Upper lobe of left lung (tissue), 6 donors: ENCODE measurements at places on chromosomes 3 and 15.

DNA sequence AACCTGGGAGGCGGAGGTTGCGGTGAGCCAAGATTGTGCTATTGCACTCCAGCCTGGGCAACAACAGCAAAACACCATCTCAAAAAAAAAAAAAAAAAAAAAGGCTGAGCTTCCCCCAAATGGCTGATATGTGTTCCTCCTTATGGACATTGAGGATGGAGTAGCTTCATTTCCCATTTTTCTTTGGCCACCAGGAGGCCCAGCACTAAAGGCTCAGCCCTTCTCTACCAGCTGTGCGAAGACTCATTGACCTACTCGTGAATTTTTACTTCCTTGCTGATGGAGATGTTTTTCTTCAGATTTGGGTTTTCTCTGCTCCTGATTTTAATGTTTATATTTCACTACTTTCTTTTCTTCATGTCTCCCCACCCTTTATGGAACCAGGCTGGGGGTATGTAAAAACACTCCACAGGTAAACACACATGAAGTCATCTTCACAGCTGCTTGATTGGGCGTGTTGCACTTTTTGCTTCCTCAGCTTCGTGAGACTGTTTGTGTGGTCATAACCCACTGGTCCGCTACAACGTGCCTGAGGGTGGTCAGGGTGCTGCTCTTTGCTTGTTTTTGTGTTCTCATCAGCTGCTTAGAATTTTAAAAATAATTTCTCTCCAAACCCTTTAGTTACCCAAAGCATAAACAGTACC lies 13.5 kb downstream of the SEMA4B start:
- DNase-seq, result no peak

DNA sequence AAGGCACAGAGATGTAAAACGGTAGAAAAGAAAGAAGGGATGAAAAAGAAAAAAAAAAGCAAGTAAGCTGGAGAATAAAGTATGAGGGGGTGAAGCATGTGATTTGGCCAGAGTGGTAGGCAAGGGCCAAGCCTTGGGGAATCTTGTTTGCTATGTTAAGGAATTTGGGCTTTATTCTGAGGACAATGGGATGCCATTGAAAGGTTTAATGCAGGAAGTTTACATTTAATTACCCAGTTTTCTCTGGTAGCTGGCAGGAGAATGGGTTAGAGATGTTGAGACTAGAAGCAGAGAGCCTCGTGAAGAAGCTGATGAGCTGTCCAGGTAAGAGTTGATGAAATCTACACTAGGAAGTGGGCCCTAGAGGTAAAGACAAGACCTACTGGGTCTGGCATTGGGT lies 455.9 kb downstream of the PDCD6IP start:
- DNase-seq, result no peak

GRCh38 chr3:99366663-99367429 lies 271.5 kb upstream of the COL8A1 start:
- DNase-seq, result no peak

DNA sequence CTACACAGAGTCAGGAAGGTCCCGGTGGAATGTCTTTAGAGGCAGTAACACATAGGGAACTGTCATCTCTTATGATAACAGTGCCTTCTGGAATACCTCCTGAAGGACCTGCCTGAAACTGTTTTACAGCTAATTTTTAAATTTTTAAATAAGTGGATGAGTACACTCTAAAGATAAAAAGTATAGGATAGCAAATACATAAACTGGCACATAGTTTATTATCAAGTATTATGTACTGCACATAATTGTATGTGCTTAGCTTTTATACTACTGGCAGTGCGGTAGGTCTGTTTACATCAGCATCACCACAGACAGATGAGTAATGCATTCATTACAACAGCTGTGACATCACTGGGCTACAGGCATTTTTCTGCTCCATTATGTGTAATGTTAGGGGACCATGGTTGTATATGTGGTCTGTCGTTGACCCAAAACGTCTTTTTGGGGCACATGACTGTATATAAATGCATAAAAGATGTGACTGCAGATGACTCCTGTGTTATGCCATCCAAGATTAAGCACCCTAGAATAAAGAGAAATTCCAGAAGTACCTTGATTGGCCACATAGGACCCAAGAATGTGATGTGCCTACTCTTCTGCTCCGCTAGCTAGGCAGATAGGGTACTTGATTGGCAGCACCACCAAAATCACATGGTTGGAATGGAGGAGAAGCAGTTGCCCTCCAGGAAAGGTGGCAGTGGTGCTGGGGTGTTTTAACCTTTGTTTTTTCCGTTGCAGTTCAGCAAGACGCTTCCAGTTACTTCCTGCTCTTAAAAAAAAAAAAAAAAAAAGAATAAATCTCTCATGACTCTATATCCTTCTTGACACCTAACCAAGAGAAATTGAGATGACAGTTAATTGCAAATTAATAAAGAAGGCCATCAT lies 3.3 kb downstream of the VPS8 start:
- DNase-seq, result no peak

GRCh38 chr3:152322756-152323155 lies 54.0 kb downstream of the MBNL1 start:
- no peak for DNase-seq

GRCh38 chr3:120090422-120090821 lies 3.8 kb downstream of the GSK3B start:
- no peak for DNase-seq

- no peak for DNase-seq
These were observed 108.8 kb downstream of the TOP2B start for GRCh38 chr3:25555695-25556437.

- no peak for DNase-seq
These were observed 59.4 kb downstream of the DNAJB8 start for GRCh38 chr3:128407247-128407646.

- DNase-seq, result no peak
These were observed 128.3 kb downstream of the MAP2K5 start for GRCh38 chr15:67670647-67671305.

- DNase-seq, result no peak
These were observed 15.7 kb upstream of the TBC1D23 start for GRCh38 chr3:100245136-100245535.

- DNase-seq, result peak; percentile 80
These were observed at the start of gene CEMIP for GRCh38 chr15:80778964-80779657. Gene CEMIP, plus strand, starts transcription at chr15:80779370. Its CDS starts 94,510 bp downstream, at chr15:80873880.

DNA sequence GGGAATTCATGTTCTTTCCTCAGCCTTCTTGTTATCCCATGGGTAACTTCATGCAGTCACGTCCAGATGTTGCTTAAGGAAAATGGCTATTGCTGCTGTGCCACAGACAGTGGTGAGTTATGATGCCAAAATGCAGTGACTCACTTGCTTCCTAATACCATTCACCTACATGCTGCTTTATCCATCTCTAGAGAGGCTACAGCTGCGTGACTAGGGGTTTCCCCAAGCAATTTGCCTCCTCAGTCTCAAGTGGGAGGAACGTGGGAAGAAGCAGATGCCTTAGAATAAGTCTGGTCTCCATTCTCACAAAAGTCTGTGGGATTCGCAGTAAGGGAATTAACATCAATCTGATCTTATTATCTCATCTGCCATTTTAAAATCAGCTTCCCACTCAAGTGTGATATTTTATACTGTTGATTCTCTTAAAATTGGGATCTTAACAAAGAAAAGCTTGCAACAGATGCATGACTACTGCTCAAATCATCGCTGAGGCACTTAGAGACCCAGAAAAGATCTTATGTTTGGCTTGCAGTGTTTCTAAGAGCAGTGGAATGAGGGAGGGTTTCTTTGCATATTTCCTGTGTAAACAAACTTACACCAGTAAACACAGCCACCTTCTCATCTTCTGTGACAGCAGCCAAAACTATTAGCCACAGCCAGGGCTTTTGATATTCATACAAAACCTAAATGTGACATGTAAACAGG lies 62.0 kb upstream of the ACP3 start:
- DNase-seq, result no peak

DNA sequence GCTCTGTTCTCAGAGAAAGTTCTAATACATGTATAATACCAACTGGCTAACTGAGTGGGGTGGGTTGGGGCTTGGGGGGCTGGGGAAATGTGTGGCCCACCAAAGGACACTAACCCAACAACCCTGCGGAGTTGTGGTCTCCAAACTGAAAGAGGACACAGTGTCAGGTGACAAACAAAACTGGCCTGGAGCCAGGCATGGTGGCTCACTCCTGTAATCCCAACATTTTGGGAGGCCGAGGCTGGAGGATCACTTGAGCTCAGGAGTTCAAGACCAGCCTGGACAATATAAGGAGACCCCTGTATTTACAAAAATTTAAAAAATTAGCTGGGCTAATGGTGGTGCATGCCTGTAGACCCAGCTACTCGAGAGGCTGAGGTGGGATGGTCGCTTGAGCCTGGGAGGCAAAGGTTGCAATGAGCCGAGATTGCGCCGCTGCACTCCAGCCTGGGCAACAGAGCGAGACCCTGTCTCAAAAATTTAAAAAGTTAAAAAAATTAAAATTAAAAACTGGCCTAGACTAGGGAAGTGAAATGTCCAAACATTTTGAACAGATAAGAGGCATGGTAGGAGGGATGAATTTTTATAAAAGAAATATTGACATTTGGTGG lies 31.7 kb upstream of the SRP14 start:
- DNase-seq, result no peak

DNA sequence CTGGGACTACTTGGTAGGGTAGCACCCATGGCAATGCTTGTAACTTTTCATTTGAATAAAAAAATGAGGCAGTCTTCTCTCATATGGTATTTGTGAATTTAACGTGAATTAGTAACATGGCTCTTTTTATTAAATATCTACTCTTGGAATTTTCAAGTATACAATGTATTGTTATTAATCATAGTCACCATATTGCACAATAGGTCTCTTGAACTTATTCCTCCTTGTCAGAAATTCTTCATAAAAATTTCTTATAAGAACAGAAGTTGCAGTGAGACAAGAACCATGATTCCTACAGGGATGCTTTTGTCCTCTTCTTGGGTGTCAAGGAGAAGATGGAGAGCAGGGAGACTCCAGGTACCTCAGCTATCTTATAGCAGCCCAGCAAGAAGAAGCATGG lies 203.8 kb upstream of the FEZF2 start:
- no peak for DNase-seq

DNA sequence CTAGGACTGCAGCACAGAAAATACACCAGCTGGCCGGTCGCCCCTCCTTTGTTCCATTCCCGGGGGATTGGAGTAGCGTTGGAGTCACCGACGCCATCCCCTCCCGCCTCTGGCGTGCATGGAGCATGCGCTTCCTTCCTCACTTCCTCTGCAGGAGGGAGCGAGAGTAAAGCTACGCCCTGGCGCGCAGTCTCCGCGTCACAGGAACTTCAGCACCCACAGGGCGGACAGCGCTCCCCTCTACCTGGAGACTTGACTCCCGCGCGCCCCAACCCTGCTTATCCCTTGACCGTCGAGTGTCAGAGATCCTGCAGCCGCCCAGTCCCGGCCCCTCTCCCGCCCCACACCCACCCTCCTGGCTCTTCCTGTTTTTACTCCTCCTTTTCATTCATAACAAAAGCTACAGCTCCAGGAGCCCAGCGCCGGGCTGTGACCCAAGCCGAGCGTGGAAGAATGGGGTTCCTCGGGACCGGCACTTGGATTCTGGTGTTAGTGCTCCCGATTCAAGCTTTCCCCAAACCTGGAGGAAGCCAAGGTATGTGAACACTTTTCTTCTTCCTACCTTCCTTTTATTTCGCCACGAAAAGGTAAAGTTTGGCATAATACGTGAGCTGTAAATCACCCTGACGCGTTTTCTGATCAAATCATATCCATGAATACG lies at the start of gene SCG3:
Gene SCG3, plus strand, starts transcription at position 201 of the 661 bp plus-strand sequence. Its CDS starts 253 bp downstream, at position 454.
- peak; percentile 90 for DNase-seq

- no peak for DNase-seq
These were observed 28.0 kb downstream of the SV2B start for GRCh38 chr15:91128016-91128415.

- no peak for DNase-seq
These were observed 57.9 kb downstream of the CMSS1 start for GRCh38 chr3:99875581-99875928.

DNA sequence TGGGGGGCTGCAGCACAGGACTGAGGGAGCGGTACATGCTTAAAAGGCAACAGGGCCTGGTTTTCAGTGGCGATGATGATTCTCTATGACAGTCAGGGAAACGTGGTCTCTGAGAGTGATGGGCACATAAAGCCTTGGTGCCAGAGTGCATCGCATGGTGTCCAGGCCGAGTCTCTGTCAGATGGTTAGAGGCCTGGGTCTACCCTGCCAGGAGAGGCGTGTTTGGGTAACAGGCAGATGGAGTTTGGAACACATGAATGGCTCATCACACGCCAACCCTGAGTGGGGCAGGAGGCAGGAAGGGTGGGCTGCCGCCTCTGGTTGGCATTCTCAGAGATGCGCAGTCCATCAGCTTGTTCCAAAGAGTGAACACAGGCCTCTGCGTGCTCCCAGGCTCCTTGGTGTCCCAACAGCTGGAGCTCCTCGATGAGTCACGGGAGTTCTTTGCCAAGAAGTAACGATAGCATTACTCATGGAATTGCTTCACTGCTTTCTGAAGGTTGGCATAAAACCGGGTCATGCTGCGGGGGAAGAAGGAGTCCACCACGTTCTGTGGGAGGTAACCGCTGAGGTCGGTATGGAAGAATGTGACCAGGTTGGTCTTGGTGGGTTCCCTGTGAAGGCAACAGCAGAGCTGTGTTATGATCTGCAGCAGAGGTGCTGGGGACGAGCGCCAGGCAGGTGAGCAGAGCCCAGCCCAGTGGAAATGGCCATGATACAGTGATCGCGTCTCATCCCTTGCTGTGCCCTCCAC lies 11.0 kb downstream of the STARD5 start:
- DNase-seq, result peak; percentile 33

DNA sequence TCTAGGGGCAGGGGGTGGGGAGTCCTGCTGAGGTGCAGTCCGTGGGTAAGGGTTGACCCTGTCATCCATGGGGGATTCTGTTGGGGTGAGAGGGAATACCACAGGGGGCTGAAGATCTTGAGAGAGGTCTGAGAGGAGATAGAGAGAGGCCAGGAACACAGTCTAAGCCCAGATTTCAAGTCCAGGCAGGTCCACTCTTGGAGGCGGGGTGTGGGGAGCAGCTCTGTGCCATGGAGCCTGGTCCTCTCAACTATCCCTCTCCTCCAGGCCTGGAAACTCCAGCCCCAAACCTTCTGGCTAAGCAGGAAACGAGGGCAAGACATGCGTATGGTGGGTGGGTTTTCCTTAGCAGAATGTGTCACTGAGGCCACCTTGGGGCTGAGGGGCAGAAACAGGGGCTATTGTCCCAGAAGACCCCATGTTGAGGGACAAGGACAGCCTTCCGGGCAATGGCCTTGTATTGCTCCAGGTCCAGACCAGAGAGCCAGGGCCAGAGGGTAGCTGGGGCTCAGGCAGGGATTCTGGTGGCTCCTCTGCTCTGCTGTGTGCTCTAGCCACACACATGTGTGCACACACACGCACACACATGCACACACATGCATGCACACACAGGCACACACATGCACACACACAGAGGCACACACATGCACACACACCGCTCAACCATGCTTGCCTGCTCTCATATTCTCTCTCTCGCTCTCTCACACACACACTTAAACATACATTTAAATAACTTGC lies 48.6 kb upstream of the MAGEF1 start:
- DNase-seq, result no peak

GRCh38 chr3:150722267-150722666 lies 18.5 kb upstream of the ERICH6 start:
- no peak for DNase-seq

- DNase-seq, result no peak
These were observed 211.2 kb downstream of the FOXP1 start for GRCh38 chr3:71372241-71372768.

- DNase-seq, result no peak
These were observed 394.6 kb downstream of the ZNF385D start for GRCh38 chr3:21356402-21356801.
